ENCODE measurements at places on chromosomes 5 and 9.

DNA sequence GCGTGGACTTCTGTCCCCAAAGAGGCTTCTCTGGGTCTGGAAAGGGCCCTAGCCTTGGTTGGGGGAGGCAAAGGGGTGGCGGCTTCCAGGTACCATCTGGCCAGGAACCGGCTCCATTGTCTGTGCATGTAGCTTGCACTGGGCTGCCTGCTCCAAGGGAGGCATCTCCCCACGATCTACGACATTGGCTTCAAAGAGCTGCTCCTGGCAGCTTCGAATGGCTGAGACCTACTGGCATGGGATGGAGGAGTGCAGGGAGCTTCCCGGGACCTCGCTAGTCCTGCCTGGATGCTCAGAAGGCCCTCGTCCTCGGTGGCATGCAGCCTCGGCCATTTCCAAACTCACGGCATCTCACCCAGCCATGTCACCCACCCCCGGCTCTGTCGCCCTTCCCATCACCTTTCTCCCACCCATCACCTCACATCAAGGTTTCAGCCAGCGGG is 137.8 kb downstream of the KCNIP1 start:
- no peak for DNase-seq

- no peak for DNase-seq
These were observed 58.8 kb upstream of the RAI14 start for GRCh38 chr5:34597034-34598027.

- DNase-seq: no peak
These were observed 12.5 kb upstream of the WNK2 start for GRCh38 chr9:93171261-93171990.

DNA sequence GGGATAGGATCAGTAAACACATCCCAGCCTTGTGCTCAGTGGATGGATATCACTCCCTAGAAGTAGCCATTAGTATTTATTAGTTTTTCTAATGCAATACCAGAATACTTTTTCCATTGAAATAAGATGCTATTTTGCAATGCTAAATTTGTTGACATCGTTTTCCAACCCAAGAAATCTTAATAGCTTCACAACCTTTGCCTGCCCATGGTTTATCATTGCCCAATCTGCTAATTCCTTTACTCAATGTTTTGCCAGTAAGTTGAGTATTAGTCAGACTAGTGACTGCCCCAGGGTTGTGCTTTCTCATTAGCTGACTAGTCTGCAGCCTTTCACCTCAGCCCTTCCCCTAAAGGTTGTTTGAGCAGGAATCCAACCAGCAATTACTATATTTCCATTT is 62.9 kb downstream of the NREP start:
- no peak for DNase-seq

- DNase-seq: no peak
These were observed 85.5 kb downstream of the AK8 start for GRCh38 chr9:132792547-132792946.

DNA sequence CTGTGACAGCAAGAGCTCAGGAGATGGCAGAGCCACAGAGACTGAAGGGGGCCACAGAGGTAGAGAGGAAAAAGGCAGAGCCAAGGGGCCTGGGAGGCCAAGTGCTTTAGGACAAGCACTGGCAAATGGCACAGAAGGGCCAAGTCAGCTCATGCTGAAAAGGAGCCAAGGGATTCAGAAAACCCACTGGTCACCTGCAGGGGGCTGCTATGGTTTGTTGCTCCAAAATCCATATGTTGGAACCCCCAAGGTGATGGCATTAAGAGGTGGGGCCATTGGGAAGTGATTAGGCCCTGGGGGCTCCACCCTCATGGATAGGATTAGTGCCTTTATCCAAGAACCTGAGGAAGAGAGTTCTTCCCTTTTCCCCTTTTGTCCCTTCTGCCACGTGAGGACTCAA is 165.4 kb downstream of the ARSB start:
- no peak for DNase-seq

- no peak for DNase-seq
These were observed 142.0 kb upstream of the ALDH1B1 start for GRCh38 chr9:38250279-38251035.

- DNase-seq: no peak
These were observed 94.4 kb upstream of the BASP1 start for GRCh38 chr5:17123010-17123409.

GRCh38 chr5:151672516-151672915 is 14.2 kb downstream of the SPARC start:
- no peak for DNase-seq

DNA sequence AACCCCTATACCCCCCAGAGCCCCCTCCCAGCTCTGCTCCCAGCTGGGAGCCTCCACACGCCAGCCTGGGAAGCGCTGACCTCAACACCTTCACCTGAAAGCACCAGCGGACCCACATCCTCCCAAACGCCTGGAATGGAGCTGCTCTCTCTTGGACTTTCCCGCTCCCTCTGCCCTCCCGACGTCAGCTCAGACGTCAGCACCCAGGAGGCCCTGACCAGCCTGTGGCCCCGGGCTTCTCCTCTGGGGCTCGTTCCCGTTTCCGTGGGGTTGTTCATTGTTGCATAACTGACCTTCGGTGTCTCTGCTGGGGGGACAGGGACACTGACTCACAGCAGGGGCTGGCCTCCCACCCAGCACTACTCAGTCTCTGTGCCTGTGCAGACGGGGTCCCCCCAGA is 35.0 kb upstream of the SLC6A3 start:
- DNase-seq: no peak

DNA sequence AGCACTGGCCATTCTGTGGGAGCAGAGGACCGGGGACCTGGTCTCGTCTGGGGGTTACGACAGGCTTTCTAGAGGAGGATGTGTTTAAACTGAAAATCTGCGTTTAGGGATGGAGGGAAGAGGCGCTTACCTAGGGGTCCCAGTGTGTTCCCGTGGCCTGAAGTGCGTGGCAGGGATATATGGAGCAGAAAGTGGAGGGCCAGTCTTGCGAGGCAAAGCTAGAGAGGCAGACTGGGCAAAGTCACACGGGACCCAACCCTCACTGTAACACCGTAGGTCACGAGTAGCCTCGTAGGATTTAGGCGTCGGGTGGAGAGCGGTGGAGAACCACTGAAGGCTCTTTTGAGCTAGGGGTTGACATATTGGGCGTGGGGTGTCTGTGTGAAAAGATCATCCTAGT is 32.8 kb upstream of the POMT1 start:
- DNase-seq: no peak

DNA sequence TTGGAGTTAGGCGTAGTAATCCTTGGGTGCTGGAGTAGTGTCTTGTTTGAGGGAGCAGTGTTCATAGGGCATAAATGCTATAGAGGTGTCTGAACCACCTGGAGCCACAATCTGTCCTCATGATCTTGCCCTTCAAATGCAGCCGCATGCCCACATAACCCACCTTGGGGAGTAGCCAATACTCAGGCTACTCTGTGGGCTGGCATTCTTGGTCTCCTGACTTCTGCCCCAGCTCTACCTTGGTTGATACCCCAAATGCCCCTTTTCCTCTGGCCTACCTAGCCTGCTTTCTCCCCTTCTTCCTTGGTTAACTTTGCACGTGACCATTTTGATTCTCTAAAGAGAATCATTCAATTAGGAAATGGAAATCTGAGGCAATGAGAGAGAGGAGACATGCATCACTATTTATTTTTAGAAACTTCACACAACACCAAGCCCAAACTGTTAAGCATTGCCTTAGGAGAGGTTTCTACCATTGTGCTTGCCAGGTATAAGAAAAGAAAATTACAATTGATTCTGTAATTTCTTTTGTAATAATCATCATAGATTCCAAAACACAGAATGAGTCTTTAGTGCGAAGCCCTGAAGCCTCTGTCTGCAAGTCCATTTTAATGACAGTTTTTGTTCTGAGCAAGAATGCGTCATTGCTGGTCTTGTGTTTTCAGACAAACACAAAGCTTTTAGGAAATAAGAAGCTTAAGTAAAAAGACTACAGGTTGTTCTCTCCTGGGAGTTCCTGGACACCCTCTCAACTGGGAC is 135.2 kb downstream of the C9orf152 start:
- no peak for DNase-seq

GRCh38 chr5:99815-100214 is 7.8 kb downstream of the PLEKHG4B start:
- DNase-seq: no peak

GRCh38 chr5:54229041-54229780 is 81.2 kb downstream of the ARL15 start:
- peak; percentile 36 for DNase-seq

DNA sequence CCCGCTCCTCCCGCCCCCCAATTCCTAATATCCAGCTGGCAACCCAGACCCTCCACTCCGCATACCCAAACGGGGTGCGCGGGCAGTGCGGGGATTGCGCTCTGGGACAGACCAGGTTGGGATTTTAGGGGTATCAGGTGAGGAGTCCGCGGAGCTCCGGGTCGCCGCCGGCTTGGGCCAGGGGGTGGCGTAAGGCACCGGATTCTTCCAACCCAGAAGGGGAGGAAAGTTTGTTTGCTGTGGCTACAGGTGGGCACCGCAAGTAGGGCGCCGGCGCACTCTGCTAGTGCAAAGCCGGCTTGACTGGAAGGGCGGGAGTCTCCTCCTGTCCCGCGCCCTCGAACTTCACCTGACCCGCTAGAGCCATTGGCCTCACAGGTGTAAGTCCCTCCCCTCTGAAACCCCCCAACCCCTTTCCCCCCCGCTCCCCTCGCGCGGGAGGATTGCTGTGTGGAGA is 709 bp downstream of the IQGAP2 start:
- DNase-seq: no peak

- no peak for DNase-seq
These were observed 5.5 kb upstream of the SHB start for GRCh38 chr9:38074441-38074961.

GRCh38 chr9:71308454-71308853 is 187.0 kb upstream of the TRPM3 start:
- no peak for DNase-seq

DNA sequence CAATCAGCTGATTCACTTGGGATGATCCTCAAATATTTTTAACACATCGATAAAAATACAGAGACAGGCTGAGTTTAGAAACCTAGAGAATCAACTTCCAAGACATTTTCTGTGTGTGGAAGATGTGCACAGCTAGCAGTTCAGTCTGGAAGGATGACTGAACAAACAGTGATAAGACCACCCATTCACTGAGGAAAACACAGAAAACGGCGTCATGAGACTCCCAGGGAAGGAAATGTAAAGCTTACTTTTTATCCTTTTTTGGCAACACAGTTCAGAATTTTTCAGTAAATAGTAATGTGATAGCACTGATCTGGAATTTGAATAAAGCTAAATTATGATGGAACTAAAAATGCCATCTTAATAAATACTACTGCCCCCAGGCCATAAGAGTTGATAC is 277.6 kb downstream of the SEMA5A start:
- no peak for DNase-seq

GRCh38 chr5:134175921-134176510 is 734 bp downstream of the SKP1 start:
- no peak for DNase-seq

GRCh38 chr5:135995976-135996375 is 32.8 kb upstream of the TGFBI start:
- DNase-seq: no peak

- no peak for DNase-seq
These were observed 103.6 kb upstream of the EFNA5 start for GRCh38 chr5:107774316-107774715.

GRCh38 chr9:115289757-115290208 is 171.8 kb upstream of the TNC start:
- no peak for DNase-seq

- no peak for DNase-seq
These were observed 286 bp upstream of the BSPRY start for GRCh38 chr9:113349066-113349444.

- DNase-seq: no peak
These were observed 599.3 kb upstream of the SGCD start for GRCh38 chr5:155727512-155728145.

GRCh38 chr5:15501091-15501791 is 1.3 kb downstream of the FBXL7 start:
- DNase-seq: no peak

DNA sequence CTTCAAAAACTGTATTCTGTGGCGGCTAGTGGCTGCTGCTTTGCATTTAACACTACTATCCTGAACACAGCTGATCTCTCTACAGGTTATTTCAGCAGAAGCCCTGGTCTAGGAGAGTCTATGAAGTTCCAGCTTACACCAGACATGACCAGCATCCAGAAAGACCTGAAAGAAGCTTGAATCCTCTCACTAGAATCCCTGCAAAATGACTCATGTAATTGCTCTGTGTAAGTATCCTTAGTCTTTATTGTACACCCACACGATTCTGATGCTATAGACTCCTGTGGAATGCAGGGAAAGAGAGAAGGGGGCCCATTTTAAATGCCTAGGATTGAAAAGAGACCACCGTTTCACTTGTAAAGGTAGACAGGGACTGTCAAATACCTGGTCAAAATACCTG is 859 bp upstream of the GRIA1 start:
- DNase-seq: no peak

DNA sequence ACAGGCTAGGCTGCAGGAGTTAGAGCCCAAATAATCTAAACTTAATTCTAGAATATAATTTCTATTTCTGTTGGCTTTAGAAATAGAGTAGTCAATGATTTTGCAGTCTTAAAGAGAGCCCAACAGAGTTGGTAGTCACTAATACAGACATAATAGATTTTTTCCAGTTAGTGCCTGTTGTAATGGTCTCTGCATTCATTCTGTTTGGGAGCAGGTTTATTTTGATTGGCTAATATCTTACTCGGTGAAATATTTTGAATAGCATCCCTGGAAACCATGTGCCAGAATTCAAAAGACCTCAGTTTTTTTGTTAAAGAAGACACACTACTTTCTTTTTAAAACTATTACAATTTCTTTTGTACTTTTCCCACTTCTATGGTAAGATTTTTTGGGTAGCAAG is 107.2 kb downstream of the RASGRF2 start:
- no peak for DNase-seq

- no peak for DNase-seq
These were observed 577.5 kb upstream of the CLINT1 start for GRCh38 chr5:158436271-158437065.

GRCh38 chr5:167721926-167722440 is 569.5 kb upstream of the WWC1 start:
- DNase-seq: no peak

DNA sequence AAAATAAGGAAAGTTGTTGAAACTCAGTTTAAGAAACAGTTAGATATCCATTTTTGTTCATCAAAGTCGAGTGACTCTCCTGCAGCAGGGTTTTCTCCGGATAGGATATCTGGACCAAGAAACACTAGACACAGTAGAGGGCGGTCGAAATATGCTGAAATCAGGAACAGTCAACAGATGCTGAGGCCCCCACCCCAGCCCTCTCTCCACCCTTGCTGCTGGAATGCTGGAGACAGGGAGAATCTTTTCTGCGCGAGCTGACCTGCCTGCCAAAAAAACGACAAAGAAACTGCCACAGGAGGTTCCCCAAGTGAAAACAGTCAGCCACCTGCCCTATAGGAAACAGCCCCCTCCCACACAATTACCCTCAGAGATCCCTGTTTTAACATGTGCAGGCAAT is 4.3 kb upstream of the IL13 start:
- no peak for DNase-seq

- no peak for DNase-seq
These were observed 40.9 kb downstream of the AMBP start for GRCh38 chr9:114037249-114037648.

- no peak for DNase-seq
These were observed 64.8 kb upstream of the ZNF462 start for GRCh38 chr9:106798016-106798799.

- no peak for DNase-seq
These were observed 82.9 kb downstream of the ADGRV1 start for GRCh38 chr5:90641528-90641927.

Data from NCI-H1694 treated with DMSO at 0.1 percent for 48 hours (cell line).